ENCODE measurements at places on chromosomes 12 and 14.
A peak's percentile ranks its signal among the peaks of the same experiment; 100 is the strongest.

DNA sequence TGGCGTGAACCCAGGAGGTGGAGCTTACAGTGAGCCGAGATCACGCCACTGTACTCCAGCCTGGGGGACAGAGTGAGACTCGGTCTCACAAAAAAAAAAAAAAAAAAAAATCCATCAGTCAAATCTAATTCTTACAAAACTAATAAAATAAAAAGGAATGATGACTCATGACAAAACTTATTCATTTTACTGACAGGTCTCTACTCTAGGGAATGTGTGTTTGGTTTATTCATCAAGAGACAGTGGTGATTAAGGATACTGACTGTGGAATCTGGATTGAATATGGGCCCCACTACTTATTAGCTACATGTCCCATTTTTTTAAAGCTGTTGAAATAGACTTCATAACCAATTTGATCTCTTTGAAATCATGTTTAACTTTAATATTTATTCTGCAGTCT lies 29.3 kb upstream of the GAS2L3 start:
- no peak for DNase-seq

GRCh38 chr14:68658943-68659931 lies 133.6 kb downstream of the ZFP36L1 start:
- no peak for DNase-seq

DNA sequence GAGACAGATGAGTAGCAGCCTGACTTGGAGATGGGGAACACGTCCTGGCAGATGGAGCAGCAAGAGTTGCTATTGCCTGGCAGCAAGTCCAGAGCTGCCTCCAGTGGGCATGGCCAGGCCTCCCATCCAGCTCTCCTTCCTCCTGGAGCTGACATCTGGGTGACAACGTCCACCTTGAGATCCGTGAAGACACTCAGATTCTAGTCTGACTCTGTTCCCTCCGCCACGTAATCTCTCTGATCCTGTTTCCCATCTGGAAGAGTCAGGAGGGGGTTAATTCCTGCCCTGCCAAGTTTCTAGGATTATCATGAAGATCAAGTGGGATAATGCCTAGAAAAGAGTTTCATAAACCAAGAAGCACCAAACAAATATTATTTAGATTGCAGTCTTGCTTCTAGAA lies 65.3 kb upstream of the FAM181A start:
- DNase-seq = no peak

- DNase-seq = no peak
These were observed 6.0 kb upstream of the SPTLC2 start for GRCh38 chr14:77622366-77622961.

DNA sequence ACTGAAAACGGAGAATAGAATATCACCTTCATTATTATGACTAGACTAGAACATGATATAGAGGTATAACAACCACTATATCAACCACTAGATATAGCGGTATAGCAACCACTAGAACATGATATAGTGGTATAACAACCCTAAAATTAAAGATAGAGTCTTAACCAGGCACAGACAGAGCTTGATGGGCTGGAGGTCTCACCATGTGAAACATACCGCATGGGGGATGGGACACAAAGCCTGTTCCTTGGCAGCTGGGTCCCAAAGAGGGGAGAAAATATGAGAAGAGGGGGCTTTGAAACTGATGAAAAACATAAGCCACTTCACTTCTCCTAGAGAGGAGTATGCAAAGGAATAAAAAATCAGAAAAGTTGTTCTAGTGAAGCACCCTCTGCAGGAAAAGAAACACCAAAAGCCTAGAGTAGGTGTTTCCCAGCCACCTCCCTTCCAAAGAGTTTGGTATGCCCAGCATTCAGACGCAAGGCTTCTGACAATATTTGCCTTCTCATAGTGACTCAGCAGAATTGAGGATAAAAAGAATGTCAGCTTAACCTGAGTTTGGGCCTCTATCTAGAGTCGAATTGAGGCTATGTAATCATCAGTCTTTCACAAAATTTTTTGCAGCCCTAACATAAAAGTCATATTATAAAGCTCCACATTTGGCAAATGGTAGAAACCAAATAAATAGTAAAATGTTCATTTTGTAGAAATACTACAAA lies 316.4 kb downstream of the NOVA1 start:
- peak; percentile 42 for DNase-seq

Data from non-pigmented ciliary epithelial cell (primary cell).